ENCODE measurements at places on chromosomes 1 and 21. TPM values are rescaled to one million over a fixed set of nuclear protein-coding genes. Genes with fewer than 3 reads are reported as not detected.

GREM2 gene
- total RNA-seq = 0.05 TPM

TACSTD2 gene
- total RNA-seq = 0.33 TPM

DPYD gene
- total RNA-seq = 46.3 TPM

AMPD1 gene
- not detected for total RNA-seq

- no peak for DNase-seq
These were observed 32.4 kb upstream of the MAB21L3 start for GRCh38 chr1:116078699-116079223.

DNA sequence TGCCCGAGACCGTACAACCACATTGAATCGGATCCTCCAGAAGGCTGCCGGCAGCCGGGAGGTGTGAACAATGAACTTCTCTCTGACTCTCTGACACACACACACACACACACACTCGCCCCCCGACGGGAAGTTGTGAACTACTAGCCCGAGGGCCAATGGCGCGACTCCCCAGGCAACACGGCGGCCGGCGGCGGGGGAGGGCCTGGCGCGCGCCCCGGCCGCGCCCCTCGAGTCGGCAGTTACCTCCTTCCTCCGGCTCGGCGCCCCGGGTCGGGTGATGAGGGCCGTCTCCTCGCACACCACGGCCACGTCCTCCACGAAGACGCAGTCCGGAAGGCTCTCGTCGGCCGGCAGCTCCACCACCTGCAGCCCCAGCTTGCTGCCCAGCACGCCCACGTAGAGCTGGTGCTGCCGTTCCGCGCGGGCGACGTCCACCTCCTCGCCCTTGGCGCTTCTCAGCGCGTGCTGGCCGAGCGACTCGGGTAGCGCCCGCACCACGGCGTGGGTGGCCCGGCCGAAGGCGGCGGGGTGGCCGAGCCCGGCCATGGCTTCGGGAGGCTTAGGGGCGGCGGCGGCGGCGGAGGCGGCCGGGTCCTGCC, 361 bp downstream of the DDAH1 start:
- H3K27me3 ChIP-seq = no peaks in the 10 kb centered on the region
- peaks cover 5% of the 10 kb centered on the region for H3K36me3 ChIP-seq
- DNase-seq = peak; percentile 96
- H3K27ac ChIP-seq = peak overlapping the region; percentile 91

GRCh38 chr1:27575840-27576331, 28.1 kb downstream of the AHDC1 start:
- H3K4me3 ChIP-seq = peak overlapping the region; percentile 33
- H3K36me3 ChIP-seq = no peaks in the 10 kb centered on the region
- H3K27me3 ChIP-seq = no peaks in the 10 kb centered on the region
- H3K27ac ChIP-seq = peak overlapping the region; percentile 73

GRCh38 chr21:35954066-35954465, 106.3 kb downstream of the SETD4 start:
- H3K36me3 ChIP-seq = peaks cover 4% of the 10 kb centered on the region
- DNase-seq = no peak
- H3K4me1 ChIP-seq = no peaks in the 10 kb centered on the region
- no peak overlapping the region for H3K27ac ChIP-seq

GRCh38 chr21:14952916-14953315, 111.9 kb downstream of the NRIP1 start:
- H3K4me1 ChIP-seq = peaks cover 19% of the 10 kb centered on the region
- H3K4me3 ChIP-seq = no peak overlapping the region
- H3K36me3 ChIP-seq = peaks cover 1% of the 10 kb centered on the region
- DNase-seq = no peak

- peaks cover 2% of the 10 kb centered on the region for H3K36me3 ChIP-seq
- peak; percentile 29 for DNase-seq
- peaks cover 2% of the 10 kb centered on the region for H3K4me1 ChIP-seq
- H3K27me3 ChIP-seq = peaks cover 40% of the 10 kb centered on the region
- no peak overlapping the region for H3K4me3 ChIP-seq
These were observed 94.0 kb upstream of the WNT4 start for GRCh38 chr1:22236900-22237299.

DNA sequence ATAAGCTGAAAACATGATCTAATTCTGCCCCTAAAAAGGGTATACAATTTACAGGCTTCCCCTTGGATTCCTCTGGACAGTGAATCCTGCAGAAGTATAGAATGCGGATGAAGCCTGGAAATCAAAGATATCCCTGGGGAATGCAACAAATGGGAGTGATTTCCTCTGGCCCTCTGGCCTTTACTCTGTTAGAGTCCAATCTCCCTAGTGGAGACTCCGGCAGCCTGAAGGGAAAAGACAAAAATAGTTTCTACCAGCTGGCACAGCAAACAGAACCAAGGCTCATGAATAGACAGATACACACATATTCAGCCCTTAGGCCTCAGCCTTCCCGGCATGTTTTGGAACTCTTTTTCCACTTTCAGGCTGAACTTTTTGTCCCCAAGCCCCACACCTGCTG, 3.9 kb upstream of the LRRC52 start:
- peaks cover 3% of the 10 kb centered on the region for H3K4me1 ChIP-seq
- peaks cover 31% of the 10 kb centered on the region for H3K27me3 ChIP-seq
- no peaks in the 10 kb centered on the region for H3K36me3 ChIP-seq
- DNase-seq = no peak

DNA sequence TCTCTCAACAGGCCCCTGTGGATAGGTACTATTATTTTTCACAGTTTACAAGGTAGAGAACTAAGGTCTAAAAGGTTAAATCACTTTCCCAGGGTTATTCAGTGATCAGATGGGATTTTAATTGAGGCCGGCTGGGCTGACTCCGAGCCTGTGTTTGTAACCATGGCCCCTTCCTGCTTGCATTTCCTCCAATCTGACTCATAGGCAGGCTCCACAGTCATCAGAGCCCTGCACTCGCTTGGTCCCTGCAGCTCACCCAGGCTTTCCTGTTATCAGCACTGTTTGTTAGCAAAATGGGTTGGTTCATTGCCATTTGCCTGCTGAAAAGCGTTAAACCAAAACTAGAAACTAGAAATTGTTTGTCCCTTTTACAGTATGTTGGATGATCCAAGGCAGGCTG, 41.4 kb upstream of the LMX1A start:
- no peak overlapping the region for H3K4me3 ChIP-seq
- H3K4me1 ChIP-seq = peaks cover 5% of the 10 kb centered on the region
- H3K36me3 ChIP-seq = no peaks in the 10 kb centered on the region
- DNase-seq = no peak
- peaks cover 29% of the 10 kb centered on the region for H3K27me3 ChIP-seq

DNA sequence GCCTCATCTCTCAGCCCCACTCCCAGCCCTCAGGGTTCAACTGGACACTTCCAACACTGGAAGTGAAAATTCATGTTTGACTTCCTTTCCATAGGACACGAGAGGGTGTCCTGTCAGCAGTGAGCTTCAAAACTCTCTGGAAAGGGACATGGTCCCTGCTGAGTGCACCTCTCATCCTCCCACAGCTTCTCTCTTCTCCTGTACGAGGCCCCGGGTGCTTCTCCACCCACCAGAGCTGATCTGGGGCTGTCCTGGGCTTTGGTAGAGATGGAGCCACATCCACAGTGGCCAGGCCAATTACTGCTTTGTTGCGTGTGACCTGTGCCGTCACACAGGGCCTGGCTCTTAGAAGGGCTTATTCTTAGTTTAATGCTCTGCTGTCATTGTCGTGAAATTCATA, 182.3 kb downstream of the RRAGC start:
- no peak overlapping the region for H3K4me3 ChIP-seq
- peaks cover 2% of the 10 kb centered on the region for H3K36me3 ChIP-seq
- H3K27me3 ChIP-seq = peaks cover 20% of the 10 kb centered on the region
- H3K4me1 ChIP-seq = no peaks in the 10 kb centered on the region
- no peak overlapping the region for H3K27ac ChIP-seq
- no peak for DNase-seq

DNA sequence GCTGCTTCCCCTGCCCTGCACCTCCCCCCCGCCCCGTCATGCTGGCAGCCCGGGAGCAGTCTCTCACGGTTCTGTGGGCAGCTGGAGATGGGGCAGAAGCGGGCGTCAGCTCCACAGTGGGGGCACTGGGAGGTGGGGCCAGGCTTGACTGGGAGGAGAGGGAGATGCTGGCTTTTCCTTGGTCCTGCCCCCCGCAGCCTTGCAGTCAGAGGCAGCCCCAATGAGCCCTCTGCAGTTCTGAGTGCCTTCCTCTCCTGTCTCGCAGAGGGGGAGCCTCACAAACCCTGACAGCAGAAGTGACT, 21.7 kb downstream of the ARHGEF10L start:
- no peaks in the 10 kb centered on the region for H3K27me3 ChIP-seq
- H3K4me3 ChIP-seq = peak overlapping the region; percentile 19
- peaks cover 69% of the 10 kb centered on the region for H3K4me1 ChIP-seq
- no peak for DNase-seq
- no peaks in the 10 kb centered on the region for H3K36me3 ChIP-seq
- H3K27ac ChIP-seq = peak overlapping the region; percentile 96

DNA sequence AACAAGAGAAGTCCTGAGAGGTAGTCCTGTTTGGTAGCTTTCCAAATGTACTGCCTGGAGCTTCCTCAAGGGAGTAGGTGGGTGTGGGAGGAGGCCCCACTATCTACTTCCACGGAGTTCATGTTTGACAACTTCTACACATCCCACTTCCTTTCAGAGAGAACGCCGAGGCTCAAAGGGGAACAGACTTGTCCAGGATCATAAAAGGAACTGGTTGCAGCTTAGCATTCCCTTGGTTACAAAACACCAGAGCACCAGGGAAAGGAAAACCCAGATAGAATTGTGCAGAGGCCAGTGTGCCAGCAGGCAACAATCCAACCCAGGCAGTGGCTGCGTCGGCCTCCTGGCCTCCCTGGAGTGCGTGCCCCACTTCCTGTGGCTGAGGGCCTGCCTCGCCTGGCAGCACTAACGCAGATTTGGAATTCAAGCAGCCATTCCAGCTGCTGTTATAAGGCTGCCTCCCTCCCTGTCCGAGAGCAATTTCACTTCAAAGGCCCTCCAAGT, 4.2 kb upstream of the RAP1GAP start:
- DNase-seq = no peak
- no peak overlapping the region for H3K4me3 ChIP-seq
- H3K4me1 ChIP-seq = peaks cover 45% of the 10 kb centered on the region
- H3K27me3 ChIP-seq = no peaks in the 10 kb centered on the region
- peak overlapping the region; percentile 69 for H3K27ac ChIP-seq

GRCh38 chr21:29704719-29705118, 235.1 kb downstream of the GRIK1 start:
- no peak for DNase-seq
- no peaks in the 10 kb centered on the region for H3K27me3 ChIP-seq
- no peak overlapping the region for H3K4me3 ChIP-seq

- no peaks in the 10 kb centered on the region for H3K4me1 ChIP-seq
- no peaks in the 10 kb centered on the region for H3K36me3 ChIP-seq
- H3K27ac ChIP-seq = no peak overlapping the region
- no peak for DNase-seq
- no peak overlapping the region for H3K4me3 ChIP-seq
These were observed 38.7 kb downstream of the JUN start for GRCh38 chr1:58745117-58745516.

DNA sequence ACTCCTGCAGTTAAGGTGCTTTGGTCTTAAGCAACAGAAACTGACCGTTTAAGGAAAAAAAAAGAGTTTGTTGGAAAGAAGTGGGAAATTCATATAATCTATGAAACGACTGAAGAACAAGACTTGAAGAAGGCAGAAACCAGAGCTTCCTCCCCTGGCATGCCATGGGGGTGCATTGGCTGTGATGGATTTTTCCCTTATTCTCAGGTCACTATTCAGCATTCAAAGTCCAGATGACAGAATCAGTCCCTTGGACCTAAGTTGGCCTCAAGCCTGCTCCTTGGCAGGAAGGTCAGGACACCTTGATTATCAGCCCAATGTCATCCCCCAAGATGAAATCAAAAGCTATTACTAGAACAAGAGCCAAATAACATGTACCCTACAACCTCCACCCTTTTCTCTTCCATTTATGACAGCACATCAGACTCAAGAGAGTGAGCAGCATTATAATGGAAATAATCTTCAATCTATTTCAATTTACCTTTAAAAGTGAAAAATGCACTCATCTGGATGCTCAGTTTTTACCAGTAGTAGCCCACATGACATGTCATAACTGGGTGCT, 15.8 kb upstream of the TMEM9 start:
- peaks cover 29% of the 10 kb centered on the region for H3K4me1 ChIP-seq
- H3K27ac ChIP-seq = peak overlapping the region; percentile 94
- no peaks in the 10 kb centered on the region for H3K36me3 ChIP-seq
- DNase-seq = no peak

DNA sequence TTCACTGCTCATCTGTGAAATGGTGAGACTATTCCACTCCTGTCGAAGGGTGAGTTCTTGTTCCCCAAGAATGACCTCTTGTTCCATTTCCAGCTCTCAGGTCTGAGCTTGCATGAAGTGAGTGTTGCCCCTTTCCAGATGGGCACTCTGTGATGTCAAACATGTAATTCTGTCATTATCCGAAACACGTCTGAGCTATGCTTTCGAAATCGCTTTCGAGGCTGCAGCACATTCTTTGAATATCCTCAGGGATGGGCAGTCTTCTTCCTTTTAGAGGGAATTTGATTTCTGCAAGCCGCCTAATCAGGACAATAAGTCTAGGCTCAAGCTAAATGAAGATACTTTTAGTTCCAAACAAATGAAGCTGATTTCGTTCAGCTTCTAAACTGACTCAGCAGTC, 15.1 kb downstream of the NFASC start:
- H3K4me1 ChIP-seq = peaks cover 3% of the 10 kb centered on the region
- H3K27ac ChIP-seq = no peak overlapping the region
- peaks cover 2% of the 10 kb centered on the region for H3K36me3 ChIP-seq

DNA sequence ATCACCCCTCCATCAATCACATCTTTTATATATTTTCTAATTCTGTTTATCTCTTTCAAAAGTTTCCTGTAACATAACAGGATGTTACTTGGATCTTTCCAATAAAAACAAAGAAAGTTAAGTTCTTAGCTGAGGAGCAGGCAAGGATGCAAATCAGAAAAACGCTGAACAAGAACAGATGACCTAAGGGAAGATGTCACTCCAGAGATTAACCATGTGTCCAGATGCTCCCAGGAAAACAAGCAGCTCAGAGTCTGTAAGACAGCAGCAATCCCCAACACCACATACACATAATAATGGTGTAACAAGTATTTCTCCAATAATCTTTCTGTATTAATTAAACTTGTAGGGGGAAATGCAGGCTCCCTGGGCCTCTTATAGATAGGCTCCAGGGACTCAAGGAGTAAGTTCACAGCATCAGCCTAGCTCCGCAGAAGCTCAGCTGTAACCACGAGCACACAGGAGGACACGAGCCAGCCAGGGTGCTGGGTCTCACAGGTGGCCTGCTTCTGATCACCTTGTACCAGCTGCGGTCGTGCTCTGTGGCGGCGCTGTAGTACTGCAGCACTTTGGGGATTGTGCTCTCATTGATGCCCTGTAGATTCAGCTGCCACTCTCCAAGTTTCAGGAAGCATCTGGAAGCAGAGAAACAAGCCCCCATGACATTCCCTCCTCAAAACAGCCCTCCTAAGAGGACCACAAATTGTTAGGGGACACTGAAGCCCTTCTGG, 33.1 kb upstream of the EXOSC10 start:
- no peak overlapping the region for H3K4me3 ChIP-seq
- DNase-seq = no peak
- no peak overlapping the region for H3K27ac ChIP-seq
- H3K36me3 ChIP-seq = peaks cover 38% of the 10 kb centered on the region

GRCh38 chr1:81666586-81666985, 134.1 kb upstream of the ADGRL2 start:
- no peak overlapping the region for H3K4me3 ChIP-seq
- no peaks in the 10 kb centered on the region for H3K27me3 ChIP-seq
- no peak overlapping the region for H3K27ac ChIP-seq
- no peaks in the 10 kb centered on the region for H3K36me3 ChIP-seq
- peaks cover 9% of the 10 kb centered on the region for H3K4me1 ChIP-seq
